Activated CD4-positive, alpha-beta T cell treated with anti-CD3 and anti-CD28 coated beads, Interleukin-2, amount 50 U/mL, for 16 hours (primary cell): ENCODE measurements at places on chromosomes 16 and 17.

- DNase-seq, result peak; percentile 59
Measured at GRCh38 chr16:57689762-57690558, 4.6 kb upstream of the DRC7 start.

GRCh38 chr17:28545787-28546415 lies 6.5 kb downstream of the UNC119 start:
- DNase-seq, result no peak

DNA sequence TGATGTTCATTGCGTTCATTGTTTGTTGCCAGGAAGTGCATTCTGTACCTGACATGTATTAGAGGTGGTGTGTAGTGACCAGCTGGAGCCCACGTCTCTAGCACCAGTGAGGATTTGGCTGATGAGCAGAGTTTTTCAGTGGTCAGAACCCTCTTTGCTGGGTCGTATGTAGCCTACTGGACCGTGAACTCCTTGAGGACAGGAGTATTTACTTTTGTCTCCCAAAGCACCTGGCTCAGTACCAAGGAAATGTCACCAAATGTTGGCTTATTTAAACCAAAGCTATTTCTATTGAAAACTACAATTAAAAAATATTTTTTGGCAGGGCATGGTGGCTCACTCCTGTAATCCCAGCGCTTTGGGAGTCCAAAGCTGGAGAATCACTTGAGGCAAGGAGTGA lies 262.7 kb downstream of the SNX29 start:
- no peak for DNase-seq

DNA sequence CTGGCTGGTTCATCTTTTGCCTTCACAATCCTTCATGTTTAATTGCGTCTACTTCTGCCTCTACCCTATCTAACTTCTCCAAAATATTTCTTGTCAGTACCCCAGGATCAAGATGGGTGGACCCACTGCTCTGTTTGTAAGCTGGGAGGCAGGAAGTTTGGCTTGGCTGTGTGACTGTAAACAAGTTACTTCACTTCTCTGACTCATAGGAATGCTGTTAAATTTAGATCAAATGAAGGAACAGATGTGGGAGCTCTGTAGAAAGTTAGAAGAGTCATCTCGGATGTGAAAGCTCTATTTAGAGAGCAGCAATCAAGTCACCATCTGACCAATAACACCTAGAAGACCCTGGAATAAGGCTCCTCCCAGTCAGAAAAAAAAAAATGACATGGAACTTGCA lies 55.2 kb upstream of the MRTFB start:
- no peak for DNase-seq

DNA sequence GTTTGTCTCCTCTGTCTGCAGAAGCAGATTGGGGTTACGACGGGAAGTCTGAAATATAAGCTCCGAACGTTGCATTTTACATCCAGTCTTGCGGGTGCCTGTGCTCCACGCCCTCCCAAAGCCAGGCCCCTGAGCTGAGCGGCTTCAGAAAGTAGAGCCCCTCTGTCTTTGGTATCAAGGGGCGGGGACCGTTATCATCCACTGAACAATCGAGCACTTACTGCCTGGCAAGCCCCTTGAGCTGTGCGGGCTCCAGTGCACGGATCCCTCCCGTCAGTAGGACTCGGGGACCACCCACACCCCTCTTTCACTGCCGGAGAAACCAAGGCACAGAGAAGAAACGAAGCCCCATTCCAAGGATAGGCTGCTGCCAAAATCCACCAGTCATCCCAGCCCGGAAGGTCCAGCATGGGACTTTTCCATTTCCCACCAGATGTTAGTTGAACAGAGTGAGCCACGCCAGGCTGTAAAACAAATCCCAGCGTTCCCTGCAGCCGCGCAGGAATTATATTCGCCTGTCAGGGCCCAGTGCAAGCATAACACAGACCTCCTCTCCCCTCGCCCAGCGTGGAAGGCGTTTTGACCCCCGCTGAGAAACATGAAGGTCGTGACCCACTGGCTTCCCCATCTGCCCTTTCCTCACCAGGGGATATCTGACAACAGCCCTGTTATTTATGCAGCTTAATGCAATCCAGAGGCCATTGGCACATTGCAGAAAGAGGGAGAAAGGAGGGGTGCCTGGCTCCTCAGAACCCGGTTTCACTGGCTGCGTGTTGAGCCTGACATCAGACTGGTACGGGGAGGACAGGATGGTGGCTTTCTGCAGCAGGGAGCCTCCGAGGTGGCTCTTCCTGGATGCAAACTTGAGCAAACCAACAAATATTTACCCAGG lies 212.2 kb upstream of the FOXF1 start:
- DNase-seq, result no peak

GRCh38 chr17:80960037-80960796 lies 31.4 kb upstream of the CHMP6 start:
- DNase-seq, result no peak

DNA sequence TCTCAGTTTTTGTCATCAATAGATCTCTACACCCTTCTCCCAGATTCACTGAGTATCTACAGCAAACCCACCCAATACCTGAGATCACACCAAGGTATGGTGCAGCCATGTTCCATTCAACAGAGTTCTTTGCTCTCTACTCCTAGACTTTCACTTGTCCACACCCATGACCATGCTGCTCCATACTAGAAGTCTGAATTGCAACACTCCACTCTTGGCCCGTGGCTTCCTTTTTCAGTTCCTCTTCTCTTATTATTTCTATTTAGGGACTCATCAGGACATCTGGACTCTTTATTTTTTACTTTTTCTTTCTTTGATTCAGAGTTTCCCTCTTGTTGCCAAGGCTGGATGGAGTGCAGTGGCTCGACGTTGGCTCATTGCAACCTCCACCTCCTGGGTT lies 37.1 kb downstream of the YWHAE start:
- no peak for DNase-seq

DNA sequence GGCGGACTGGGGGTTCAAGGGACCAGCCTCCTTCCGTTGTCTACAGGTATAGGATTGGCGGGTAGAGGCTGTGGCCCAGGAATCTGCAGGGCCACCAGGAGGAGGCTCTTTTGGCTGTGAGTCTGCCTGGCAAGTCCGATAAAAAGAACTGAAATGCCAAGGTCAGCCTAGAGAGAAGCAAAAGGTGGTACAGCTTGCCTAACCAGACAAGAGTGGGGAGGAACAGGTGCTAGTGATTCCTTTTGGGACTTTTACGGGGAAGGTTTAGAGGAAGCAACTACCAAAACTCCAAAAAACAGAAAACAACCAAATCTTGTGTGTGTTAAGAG lies 5.6 kb upstream of the EVPL start:
- DNase-seq, result no peak

GRCh38 chr16:53530046-53530445 lies 27.0 kb upstream of the AKTIP start:
- DNase-seq, result no peak

DNA sequence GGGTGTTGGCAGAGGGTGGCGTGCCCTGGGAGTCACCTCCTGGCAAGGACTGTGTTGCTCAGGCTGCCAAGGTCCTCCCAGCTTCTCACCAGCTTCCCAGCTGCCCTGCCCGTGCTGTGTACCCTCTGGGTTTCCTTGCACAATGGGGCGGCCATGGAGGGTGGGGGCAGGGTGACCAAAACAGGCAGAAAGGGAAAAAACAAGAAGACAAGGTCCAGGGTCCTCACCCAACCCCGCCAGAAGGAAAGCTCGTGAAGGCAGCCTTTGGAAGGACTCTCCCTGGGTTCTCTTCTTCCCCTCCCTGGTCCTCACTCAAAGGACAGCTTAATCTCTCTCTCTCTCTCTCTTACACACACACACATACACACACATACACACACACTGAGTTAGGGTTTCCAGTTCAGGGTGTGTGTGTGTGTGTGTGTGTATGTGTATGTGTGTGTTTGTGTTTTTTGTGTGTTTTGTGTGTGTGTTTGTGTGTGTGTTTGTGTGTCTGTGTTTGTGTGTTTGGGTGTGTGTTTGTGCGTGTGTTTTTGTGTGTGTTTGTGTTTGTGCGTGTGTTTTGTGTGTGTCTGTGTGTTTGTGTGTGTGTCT lies 2.0 kb downstream of the SLC13A5 start:
- no peak for DNase-seq

DNA sequence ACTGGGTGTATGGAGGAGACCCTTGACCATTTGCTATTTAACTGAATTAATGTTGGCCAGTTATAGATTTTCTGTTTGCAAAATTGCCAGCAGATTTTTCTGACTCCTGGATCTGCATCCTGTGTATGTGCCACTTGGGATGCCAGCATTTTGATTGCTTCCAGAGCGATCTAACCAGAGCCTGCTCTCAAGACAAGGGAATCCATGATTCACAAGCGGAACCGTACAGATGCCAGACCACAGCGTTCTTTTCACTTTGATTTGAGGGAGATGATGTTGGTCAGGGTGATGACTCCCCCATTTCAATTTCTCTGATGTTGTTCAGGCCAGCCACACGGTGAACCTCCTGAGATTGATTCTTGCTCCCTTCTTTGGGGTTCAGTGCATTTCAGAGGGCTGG lies 228.7 kb downstream of the CDH13 start:
- no peak for DNase-seq

DNA sequence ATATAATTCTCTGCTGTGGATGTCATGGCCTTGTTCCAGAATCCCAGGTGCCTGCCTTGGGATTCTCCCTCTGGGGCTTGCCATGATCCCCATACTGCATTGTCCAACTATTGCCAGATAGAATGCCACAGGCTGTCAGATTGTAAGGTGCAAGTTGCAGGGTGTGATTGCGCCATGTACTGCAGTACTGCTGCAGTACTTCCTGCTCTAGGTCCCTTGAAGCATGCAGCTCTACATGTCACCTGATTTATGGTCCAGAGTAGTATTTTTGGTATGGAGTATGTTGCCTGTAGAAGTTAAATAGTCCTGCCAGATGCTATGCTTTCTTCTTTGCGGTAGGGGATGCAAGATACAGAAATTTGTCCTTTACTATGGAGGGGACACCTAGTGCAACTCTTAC lies 7.0 kb upstream of the SLFN5 start:
- DNase-seq, result no peak

DNA sequence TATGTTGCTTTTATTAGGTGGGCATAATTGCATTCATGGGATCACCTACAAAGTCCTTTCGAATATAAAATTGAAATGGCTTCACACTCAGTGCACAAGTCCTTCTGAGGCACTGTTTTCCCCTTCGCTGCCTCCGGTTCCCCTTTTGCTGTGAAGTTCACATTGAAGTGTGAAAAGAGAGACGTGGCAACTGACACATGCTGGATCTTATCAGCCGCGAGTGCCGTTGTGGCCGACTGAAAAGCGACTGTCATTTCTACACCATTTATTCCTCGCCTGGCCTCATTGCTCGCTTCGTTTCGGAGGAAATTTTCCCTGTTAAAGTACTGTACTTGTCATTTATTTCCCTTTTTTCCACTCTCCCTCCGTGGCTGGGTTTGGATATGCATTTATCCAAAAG lies 423.5 kb downstream of the MAF start:
- DNase-seq, result no peak

DNA sequence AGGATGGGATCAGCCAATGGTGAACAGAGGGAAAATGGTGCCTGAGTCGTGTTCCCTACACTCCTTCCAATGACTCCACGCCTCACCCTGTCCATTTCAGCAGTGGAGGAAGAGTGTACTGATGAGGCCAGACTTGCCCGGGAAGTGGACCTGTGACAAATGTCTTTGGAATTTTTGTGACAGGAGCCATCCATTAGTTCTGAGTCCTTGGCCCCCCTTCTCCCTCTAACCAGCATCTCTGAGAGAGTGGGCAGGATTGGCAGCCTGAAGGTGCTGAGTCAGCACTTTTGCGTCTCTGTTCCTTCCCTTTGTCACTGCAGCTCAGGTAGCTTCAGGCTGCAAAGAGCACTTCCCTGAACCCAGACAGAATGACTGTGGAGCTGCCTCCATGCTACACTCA lies 30.8 kb downstream of the BEAN1 start:
- DNase-seq, result no peak

DNA sequence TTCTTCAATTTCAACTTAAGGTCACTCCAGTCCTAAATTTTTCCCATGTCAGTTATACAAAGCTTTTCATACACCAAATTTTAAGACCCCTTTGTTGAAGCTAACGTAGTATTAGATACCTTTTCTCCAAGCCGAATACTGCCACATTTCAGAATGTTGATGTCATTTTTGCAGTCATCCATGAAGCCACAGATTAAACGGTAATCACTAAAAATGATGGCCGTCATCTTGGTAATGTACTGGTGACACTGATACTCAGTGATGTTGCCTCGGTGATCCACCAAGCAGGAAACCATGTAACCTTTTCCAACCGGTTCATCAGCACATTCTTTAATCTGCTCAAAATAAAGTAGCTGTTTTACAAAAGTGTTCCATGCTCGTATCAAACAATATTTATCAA lies 82.1 kb upstream of the CLEC18B start:
- DNase-seq, result no peak

- DNase-seq, result no peak
Measured at GRCh38 chr16:74035816-74036215, 260.8 kb upstream of the PSMD7 start.

GRCh38 chr16:47636501-47637099 lies 175.5 kb downstream of the PHKB start:
- DNase-seq, result no peak

DNA sequence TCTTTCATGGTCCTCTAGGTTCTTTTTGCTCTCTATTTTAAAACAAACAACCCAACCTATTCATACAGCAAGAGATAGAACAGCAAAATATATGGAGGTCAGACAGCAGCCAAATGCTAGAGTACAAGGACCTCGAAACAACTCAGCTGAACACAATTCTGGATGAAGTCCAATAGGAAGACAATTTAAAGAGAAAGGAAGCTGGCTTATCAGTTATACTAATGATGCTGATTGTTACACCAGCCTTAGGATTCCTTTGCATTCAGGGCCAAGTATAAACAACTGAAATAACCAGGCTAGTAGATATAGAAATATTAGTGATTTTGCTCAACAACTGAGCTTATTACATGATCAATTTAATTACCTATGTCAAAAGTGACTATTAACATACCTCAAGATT lies 2.5 kb downstream of the SSH2 start:
- no peak for DNase-seq

DNA sequence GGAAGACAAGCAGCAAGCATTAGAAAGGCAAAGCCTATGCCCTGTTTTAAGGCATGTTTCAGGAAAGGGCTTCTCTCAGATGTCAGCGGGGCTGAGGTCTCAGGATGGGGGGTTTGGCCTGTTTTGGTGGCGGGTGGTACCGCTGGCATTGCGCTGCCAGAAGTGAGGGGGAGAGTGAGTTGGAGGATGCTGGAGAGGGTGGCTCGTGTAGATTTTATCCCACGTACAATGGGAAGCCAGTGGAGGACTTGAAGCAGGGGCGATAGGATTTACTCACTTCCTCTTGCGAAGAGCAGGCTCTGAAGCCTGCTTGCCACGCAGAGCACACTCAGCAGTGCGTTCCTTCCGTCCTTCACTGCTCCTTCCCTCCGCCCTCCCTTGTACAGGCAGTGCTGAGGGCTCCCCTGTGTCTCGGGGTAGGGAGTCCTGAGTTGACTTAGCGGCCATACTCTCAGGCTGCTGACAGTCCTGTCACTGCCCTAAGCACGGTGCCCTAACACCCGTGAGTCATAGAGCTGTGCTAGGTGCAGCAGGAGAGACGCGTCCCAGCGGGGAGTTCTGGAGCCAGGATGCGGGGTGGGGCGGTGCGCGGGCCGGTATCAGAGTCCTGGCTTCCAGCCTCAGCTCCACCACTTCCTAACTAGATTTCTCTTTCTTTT lies 113.1 kb downstream of the SNX29 start:
- DNase-seq, result peak; percentile 47
